Fibroblast of pulmonary artery (primary cell): ENCODE measurements at places on chromosomes 7 and 10.
A peak's percentile ranks its signal among the peaks of the same experiment; 100 is the strongest.

DNA sequence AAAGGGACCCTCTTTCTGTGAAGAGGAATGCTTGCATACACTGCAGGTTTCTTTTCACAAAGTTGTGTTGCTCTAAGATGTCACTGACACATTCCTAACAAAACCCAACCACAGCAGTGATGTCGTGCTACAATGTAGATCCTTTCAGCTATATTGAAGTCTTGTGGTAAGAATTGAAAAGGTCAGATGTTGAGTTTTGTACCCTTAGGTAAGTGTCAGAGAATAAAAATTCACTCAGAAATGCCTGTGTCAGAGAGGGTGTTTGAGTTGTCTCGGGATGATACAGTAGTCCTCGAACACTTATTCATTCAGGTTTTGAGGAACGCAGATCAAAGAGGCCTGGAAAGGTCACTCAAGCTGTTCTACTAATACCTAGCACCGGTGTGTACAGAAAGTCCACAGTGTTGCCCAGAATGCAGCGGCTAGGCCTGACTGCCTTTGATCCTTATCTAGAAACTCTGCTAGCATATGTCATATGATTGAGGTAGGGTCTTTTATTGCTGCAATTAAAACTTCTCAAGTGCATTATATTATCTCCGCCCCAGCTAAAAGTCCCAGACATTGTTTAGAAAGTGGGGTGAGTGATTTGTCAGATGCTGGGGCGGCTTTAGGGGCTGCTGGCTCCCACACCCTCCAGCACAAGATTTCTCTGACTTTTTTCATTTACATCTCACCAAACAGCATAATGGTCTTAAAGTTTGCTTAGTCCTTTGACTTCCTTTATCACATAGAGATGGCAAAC, 26.0 kb downstream of the RNF32 start:
- no peak for DNase-seq

DNA sequence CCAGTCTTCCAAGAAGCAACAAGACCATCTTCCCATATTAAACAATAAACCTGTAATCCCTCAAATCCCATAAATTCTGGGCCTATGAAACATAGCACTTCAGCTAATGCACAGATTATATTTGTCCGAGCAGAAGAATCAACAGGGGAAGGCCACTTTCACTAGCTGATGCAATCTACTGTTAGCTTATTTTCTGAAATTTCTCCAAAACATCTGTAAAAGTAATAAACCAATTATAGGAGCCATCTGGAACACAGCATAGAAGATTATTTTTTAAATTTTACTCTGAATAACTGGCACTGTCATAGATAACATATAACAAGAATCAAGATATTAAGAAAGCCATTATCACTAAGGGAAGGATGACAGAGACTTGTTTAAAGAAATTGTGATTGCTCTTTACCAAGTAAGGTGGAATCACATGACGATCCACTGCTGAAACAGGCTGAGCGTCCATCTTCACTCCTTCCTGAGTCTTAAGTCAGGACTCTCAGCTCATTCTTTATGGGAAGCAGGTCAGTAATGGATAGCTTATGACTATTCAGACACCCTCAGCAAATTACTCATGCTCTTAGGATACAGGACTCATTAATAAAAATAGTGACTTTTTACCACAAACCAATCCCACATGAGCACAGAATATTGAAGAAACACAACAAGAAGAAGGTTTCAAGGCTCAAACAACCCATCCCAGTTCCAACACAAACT, 719.5 kb downstream of the XPNPEP1 start:
- no peak for DNase-seq

DNA sequence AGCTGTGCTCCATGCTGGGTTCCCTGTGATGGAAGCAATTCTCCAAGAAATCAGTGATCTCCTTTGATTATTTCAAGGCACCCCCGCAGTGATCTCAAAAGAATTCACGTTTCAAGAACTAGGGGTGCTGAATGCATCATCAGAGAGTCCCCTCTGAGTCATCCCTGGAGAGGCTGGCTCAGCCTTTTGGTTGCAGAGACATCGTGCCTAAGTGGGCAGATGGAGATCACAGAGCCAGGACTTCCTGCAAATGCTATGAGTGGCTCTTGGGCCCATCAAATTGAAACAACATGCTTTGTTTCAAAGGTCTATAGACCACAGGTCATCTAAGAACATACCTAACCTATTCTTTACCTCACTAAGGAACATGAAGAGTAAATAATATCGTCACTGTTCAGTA, 41.5 kb upstream of the PLEKHA1 start:
- no peak for DNase-seq

- peak; percentile 64 for DNase-seq
Observed at GRCh38 chr7:120857588-120858573, at the start of gene TSPAN12. TSPAN12 (minus strand) TSS chr7:120858144; CDS start chr7:120856763, 1,381 bp downstream.

GRCh38 chr7:27111751-27112277, 9.3 kb upstream of the HOXA2 start:
- DNase-seq = no peak

GRCh38 chr7:14690486-14690885, 212.1 kb downstream of the DGKB start:
- DNase-seq = no peak

GRCh38 chr10:92432596-92432995, 141.3 kb downstream of the IDE start:
- DNase-seq = no peak

DNA sequence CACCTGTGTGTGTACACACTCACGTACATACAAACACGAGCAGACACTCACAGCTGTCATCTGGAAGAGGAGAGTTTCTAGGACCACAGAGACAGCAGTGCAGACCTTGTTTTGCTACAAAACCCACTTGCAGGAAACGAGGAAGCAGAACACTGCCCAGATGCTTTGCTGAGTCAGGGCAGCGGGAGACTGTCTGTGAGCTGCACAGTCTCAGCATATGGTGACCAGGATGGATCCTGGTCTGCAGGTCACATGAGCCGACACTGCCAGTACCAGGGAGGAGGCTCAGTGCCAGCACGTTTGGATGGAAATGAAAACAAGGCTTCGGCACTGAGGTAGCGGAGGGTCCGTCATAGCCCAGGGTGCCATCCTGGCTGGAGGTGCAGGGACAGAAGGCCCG, 117.6 kb upstream of the DPP6 start:
- DNase-seq = no peak

- DNase-seq = no peak
Observed at GRCh38 chr10:1191752-1192151, 135.6 kb downstream of the WDR37 start.

DNA sequence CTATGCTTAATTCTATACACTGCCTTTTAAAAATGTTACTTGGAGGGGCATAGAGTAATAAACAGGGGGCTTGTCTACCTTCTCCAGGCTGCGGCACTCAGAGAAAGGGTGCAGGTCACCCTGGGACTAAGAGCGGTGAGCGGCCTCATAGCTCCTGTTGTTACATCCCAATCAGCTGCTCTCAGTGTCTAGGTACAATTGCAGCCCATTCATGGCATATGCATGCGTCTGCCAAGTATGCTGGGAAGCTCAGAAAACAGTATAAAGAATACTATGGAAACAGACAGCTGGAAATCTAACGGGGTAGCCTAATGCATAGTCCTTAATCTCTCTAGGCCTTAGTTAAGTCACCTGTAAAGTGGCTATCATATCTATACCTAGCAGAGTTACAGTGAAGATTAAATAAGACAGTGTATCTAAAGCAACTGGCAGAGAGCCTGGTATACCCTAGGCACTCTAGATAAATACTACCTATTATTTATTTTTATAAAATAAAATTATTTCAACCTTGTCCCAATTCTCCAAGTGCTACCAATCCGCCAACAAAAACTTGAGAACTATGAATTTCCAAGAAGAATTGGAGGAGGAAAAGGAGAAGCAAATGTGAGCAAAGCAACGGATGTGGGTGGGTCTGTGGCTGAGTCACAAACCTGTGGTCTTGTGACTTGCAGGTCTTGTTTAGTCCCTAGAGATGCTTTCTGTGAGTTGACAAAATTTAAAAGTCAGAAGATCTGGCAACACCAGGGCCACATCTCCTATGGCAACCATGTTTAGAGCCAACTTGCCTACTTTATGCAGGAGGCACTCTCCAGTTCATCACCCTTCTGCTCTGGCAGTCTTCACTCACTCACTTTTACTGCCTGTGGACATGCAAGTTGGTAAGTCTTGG, 183.0 kb downstream of the RAPGEF5 start:
- DNase-seq = no peak

DNA sequence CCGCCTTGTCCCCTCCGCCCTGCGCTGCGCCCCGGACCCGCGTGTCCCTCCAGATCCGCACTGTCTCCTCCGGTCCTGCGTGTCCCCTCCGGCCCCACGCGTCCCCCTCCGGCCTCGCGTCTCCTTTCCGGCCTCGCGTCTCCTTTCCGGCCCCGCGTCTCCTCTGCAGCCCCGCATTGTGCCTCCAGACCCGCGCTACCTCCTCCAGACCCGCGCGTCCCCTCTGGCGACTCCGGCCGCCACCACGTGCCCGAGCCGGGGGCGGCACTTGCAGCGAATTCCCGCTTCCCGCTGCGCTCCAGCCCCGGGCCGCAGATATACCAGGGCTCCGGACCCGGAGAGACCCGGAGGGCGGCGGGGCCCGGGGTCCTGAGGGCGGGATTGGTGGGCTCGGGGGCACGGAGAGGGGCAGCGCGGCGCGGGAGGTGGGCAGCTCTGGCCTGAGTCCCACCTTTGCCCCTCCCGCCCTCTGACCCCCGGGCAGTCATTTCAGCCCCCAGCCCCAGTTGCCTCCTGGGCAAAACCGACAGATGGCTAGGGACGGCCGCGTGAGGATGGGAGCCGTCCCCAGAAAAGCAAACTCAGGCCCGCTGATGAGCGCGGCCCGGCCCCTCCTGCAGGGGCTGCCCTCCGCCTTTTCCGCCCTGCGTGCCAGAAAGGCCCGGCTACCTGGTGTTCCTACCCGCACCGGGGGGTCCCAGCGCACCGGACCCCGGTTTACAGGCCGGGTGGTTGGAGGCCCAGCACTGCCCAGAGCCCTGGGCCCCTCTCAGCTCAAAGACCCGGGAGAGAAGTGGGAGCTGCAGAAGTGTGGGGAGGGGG, 56.5 kb downstream of the RBM17 start:
- DNase-seq = no peak

- no peak for DNase-seq
Observed at GRCh38 chr7:355568-355967, 65.6 kb downstream of the FOXL3 start.

GRCh38 chr7:107594961-107595737, 15.1 kb downstream of the BCAP29 start:
- peak; percentile 98 for DNase-seq

DNA sequence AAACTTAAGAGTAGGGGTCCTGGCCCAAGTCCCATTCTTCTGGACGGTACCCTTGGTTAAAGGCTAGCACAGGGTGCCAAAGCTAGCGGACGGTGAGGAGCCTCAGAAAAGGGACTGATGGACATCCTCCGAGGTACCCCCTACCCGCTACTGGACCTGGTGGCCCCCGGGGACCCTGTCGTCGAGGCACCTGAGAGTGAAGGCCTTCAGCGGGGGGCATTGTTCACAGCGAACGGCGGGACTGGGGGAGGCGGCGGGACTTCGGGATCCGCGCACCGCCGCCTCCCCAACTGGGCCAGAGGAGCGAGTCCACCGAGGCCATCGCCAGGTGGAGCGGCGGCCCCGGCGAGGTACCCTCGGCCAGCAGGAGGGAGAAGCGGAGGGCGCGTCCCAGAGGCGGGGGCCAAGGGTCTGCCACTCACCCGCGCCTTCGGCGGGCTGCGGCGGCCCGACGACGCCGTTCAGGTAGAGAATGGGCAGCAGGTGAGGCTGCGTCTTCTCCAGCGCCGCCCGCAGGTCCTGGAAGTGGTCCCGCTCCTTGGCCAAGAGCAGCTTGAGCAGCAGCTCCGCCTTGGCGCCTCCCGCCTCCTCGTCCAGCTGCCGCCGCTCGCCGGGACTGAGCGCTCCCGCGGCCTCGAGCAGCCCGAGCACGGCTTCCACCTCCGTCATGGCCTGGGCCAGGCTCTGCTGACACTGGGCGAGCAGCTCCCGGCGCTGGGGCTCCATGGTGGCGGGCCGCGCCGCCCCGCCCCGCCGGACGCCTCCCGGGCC, 575 bp downstream of the DLG5 start:
- peak; percentile 32 for DNase-seq

GRCh38 chr10:107616031-107616430, 451.5 kb upstream of the SORCS1 start:
- no peak for DNase-seq

DNA sequence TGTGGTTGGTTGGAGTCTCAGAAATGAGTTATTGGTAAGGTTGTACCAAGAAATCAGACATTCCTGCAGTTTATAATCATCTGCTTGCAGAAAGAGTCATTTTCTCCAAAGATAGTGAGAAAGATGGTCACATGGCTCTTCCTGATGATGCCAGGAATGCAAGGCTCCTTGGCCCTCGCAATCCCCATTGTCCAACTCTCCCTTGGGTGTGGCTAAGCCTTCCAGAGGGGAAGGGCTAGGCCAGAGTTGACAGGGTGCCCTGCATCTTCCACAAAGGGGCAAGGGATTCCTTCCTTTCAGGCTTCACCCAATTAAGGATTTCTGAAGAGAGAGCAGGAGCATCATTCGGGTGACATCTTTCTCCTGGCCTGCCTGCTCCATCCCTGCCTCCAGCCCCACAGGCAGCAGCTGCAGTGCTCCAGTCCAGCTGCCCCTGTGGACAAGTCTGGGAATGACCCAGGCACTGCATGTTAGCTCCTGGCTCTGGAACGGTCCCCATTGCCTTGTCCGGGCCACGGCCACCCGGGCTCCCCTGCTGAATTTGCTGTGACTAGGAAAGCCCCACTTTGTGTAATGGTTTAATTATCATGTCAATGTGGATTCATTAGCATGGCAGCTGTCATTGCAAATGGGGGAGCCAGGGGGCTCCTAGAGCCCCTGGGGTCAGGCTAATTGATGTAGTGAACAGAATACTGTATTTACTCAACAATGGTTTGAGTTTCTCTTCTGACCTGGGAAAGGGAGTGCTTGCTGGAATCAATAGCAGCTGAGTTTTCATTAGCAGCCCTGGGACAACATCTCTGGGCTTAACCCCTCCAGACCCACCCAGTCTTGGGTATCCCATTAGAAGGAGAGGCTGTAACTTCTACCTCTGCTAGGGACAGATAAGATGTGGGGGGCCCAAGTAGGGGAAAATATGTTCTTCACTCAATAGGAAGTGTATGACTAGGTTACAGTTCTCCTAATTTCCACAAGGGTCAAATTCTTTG, 112.6 kb upstream of the TBX20 start:
- no peak for DNase-seq

GRCh38 chr10:33798754-33799153, 464.3 kb upstream of the NRP1 start:
- no peak for DNase-seq

- no peak for DNase-seq
Observed at GRCh38 chr7:129327076-129327475, 102.2 kb downstream of the AHCYL2 start.

GRCh38 chr10:113006656-113007342, 56.8 kb downstream of the TCF7L2 start:
- no peak for DNase-seq

DNA sequence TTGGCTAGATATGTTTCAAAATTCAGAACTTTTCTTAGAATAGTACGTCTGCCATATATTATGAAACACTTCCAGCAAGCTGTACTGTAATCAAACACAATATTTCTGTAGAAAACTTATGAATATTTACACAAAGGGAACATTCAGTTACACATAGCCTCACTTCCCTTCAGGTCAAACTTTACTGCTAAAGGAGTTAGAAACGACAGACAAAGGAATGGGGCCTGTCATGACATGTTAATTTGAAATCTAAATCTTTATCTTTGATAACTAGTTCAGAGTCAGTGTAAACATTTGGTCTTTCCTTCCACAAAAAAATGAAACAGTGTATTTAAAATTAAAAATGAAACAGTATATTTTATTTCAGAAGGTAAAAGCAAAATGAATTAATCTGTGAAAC, 1.0 kb upstream of the CROT start:
- peak; percentile 6 for DNase-seq

- DNase-seq = no peak
Observed at GRCh38 chr10:94199565-94199964, 163.2 kb downstream of the NOC3L start.
